ENCODE measurements at places on chromosomes 2 and 18. TPM values are rescaled to one million over a fixed set of nuclear protein-coding genes. Genes with fewer than 3 reads are reported as not detected.
A peak's percentile ranks its signal among the peaks of the same experiment; 100 is the strongest.

GRCh38 chr2:216279031-216279430 lies 93.3 kb downstream of the MARCHF4 start:
- peak; percentile 12 for DNase-seq

KCNG2 gene
- polyA plus RNA-seq = not detected

DNA sequence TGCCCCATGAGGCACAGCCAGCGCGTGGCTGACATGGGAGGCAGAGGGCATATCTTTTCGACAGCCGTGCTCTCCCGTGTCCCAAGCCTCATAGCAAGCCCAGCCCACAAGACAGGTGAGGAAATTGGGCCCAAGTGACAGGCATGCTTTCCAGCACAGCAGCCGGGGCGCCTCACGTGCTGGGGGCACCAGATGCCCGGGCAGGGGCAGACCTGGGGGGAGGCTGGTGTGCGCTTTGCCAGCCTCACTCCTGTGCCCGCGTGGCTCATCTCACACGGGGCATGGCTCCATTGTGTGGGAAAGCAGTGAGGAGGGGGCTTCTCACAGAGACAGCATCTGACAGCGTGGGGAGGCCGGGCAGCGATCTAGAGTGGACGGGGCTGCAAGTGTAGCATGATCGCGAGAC lies 93.2 kb downstream of the USP40 start:
- no peak for DNase-seq

DNA sequence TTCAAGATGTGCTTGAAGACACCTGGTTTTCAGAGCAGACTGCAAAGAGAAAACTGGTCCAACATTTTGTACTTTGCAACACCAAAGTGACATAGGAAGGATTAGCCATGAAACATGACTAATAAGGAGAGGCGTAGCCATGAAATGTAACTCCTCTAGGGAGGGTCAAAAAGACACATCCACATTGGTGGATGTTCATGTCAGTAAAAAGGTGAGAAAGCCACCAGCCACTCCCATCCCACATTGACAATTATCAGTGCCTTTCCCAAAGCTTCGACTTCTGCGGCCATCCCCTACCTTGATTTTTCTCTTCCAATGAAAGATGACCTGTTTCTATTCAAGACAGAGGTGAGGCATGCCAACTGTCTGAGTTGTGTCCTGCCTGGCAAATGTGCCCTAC lies 223.2 kb downstream of the ALK start:
- DNase-seq = no peak

GRCh38 chr2:18792226-18792629 lies 202.9 kb upstream of the NT5C1B start:
- no peak for DNase-seq

GRCh38 chr2:71458413-71459083 lies 5.2 kb downstream of the DYSF start:
- DNase-seq = peak; percentile 36

DNA sequence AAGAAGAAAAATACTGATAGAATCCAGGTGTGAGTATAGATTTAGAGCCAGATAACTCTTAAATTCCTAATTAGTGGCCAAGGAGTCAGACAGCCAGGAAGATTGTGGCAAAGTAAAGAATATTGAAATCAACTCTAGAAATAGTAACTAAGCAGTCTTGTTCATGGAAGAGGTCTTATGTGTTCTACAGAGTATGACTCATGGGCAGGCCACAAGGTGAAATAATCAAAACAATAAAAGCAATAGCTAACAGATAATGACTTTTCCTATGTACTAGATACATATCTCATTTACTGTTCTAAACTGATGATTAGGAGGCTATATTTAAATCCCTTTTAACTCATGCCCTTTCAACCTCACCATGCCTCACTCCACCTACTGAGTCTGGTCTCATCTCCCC lies 227.4 kb upstream of the COL3A1 start:
- peak; percentile 28 for DNase-seq

- DNase-seq = peak; percentile 94
Measured at GRCh38 chr2:54613794-54614257, 109.6 kb upstream of the EML6 start.

DNA sequence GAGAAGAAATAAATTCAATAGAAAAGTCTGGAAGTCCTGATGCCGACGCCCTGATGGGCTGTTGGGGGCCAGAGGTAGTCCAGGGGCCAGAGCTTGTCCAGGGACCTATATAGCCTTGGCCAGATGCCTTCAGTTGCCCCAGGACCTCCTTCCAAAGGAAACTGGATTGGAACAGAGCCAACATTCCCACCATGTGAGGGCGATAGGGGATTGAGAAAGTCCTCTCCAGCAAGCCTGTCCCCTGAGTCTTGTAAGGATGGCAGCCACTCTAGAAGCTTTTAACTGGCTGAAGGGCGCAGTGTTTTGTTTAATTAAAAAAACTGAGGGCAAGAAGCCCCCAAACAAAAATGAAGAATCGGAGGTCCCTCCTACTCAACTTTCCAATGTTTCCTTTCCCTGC lies 54.9 kb upstream of the CDCA7 start:
- no peak for DNase-seq

DNA sequence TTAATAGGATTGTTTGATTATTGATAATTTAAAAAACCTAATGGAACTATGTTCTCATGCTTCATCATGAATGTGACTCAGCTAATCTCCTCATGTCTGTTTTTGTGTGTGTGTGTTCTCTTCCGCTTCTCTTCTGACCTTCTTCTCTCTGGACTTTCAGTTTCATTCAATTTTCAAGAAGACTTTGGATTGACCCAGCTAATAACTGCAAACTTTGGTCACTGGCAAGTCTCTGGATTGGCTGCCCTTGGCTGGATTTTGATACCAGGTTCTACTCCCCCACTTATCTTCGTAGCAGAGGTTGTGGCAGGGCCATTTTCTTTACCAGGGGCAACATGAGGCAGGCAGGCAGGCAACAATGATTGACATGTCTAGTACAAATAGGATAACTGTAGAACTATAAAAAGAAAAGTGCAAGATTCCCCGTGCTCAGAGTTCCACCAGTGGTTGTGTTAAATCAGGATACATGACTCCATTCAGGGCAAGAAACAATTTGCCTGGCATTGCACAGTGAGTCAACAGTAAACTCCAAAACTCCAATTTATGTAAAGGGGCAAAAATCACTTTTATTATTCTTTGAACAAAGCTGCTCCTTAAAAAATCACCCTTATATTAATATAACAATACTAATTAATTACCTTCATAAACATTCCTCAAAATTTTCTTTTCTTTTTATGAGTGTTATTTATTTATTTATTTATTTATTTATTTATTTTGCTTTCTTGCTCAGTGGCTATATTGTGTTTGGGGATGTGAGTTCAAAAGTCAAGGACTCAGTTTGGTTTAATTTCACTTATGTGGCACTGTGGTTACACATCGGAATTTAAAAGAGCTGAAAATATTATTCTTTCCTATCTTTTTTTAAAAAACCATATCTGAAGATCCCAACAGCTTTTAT lies 167.6 kb downstream of the RND3 start:
- no peak for DNase-seq

DNA sequence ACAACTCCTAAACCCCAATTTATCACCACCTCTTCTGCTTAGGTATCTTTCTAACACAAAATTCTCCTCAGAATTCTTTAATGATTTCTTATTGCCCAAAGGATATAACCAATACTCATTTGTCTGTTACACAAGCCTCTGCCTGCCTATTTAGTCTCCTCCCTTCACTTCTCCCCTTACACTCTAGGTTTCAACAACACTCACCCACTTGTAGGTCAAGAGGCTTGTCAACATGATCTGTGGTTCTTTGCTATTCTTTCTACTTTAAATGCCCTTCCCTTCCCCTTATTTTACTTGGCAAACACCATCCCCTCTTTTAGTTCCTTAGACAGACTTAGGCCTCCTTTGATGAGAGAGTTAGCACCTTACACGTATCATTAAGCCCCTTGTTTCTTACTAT lies 69.0 kb upstream of the C2orf15 start:
- no peak for DNase-seq

GPR45 gene
- not detected for polyA plus RNA-seq

DNA sequence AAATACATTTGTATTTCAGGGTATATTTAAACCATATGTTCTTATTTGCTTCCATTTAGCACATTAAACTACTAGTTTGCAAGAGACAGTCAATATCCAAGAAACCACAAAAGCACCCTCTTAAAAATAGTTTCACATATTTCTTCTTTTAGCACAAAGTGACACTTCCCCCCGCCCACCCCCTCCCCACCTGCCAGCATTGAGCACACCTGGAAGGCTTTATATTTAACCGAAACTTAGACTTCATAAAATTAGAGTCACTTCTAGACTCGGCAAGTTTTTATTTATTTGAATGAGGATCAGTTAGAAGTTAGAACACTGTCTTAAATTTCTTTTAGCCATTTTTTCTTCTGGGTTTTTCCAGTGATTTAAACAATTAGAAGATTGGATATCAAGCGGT lies 355.9 kb upstream of the FIGN start:
- no peak for DNase-seq

PLGLB2 gene
- 0.68 TPM for polyA plus RNA-seq

GRCh38 chr2:26562811-26563645 lies 78.1 kb downstream of the CIB4 start:
- DNase-seq = peak; percentile 41

GRCh38 chr2:219916726-219917440 lies 289.5 kb downstream of the SLC4A3 start:
- DNase-seq = no peak

GRCh38 chr2:118457951-118458350 lies 369.7 kb downstream of the INSIG2 start:
- DNase-seq = no peak

DNA sequence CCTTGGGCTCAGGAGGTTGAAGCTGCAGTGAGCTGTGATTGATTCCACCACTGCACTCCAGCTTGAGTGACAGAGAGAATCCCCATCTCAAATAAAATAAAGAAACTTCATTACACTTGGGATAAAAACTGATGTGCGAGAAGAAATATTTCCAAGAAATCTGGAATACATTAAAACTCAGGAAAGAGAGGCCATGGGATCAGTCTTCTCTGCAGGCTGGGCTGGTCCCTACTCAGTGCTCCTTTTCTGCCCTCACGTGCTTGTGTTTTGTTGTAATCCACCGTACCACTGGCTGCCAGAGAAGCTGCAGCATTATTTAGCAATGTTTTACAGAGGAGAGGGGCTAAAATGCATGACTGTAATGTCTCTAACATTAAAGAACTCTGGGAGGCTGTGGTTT lies 282.0 kb downstream of the SLC8A1 start:
- no peak for DNase-seq

GRCh38 chr2:174914853-174915760 lies 90.1 kb downstream of the CHN1 start:
- peak; percentile 45 for DNase-seq

DNA sequence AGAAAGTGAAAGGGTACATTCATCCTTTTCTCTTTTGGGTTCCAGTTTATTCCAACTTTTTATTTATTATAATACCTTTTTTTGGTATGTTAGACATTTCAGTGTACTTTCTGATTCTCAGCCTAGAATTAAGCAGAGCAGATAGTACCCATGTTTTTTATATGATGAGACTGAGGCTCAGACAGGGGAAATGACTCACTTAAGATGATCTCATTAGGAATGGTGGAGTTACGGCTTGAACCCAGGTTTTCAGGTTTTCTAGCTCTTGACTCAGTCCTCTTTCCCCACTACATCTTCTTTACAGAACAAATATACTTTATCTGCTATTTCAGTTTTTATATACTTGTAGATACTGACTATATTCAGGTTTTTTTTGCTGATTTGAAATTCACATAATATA lies 51.7 kb upstream of the OTX1 start:
- DNase-seq = no peak

FHL2 gene
- polyA plus RNA-seq = 491 TPM

DNA sequence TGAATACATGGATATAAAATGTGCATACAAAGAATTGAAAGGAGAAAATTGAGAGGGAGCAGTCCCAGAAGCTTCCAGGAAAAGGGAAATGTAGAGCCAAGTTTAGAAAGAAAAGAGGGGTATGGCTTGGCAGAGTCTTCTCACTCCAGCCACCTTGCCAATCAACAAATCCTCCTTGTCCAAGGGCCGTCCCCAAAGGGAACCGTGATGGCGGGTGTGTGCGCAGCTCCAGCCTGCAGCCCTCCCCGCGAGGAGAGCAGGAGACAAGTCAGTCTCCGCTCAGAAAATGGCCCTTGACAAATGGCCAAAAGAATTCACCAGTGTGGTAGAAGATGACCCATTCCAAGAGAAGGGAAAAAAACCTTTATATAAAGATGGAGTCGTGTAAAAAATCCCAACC lies 448.3 kb upstream of the POU3F3 start:
- no peak for DNase-seq

All from endothelial cell of umbilical vein (primary cell).